DMS79 (cell line): ENCODE measurements at places on chromosomes 3 and 15.
A peak's percentile ranks its signal among the peaks of the same experiment; 100 is the strongest.

- no peak for DNase-seq
These were observed 40.5 kb downstream of the SH3BP5 start for GRCh38 chr3:15291589-15292541.

- DNase-seq: no peak
These were observed 36.7 kb upstream of the SLC7A14 start for GRCh38 chr3:170622369-170623159.

DNA sequence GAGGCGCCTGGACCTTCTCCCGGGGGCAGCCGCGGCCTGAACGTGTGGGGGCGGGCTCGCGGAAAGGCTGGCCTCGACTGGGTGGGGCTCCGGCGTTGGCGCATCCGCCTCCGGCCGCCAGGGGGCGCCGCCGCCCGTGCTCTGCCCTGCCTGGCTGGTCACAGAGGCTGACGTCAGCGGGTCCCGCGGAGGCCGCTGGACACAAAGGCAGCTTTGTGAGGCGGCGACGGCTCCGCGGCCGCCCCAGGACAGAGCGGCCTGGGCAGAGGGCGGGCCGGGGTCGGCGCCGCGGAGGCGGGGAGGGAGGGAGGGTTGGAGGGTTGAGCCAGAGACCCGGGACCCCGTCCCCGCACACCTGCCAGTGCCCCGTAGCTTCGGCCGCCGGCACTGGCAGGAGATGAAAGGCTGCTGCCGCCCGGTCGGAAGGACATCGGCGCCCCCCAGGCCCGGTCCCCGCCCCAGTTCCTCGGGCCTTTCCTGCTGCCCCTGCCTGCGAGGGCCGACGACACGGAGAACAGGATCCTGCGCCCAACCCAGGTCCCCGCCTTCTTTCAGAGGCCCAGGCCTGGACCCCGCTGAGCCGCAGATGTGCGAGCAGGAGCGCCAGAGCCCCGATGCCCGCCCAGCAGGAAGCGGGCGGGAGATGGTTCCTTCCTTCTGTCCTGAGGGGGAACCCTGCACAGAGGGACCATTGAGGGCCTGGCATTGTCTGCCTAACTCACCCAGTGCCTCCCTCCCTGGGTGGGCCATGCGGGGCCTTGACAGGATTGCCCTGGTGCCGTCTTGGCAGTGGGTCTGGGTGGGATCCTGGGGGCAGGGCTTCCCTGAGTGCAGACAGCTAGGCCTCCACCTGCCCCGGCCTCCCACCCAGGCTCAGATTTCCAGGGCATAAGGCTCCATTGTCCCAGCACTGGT, 8.7 kb upstream of the SEMA3B start:
- peak; percentile 43 for DNase-seq

DNA sequence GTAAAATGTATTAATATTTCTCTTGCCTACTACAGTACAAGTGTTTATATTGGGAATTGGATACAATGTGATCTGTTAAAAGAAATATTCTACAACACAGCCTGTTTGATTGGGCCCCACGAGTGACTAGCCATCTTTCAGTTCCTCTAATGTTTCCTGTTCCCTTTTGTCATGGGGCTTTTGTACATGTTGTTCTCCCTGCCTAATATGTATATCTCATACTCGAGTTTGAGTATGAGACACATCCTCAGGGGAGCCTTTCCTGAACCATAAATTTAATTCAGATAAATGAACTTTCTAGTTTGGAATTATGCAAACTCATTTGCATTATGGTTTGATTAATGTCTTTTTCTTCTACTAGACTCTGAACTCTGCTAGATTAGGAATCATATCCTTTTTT, 65.5 kb downstream of the MEF2A start:
- no peak for DNase-seq

DNA sequence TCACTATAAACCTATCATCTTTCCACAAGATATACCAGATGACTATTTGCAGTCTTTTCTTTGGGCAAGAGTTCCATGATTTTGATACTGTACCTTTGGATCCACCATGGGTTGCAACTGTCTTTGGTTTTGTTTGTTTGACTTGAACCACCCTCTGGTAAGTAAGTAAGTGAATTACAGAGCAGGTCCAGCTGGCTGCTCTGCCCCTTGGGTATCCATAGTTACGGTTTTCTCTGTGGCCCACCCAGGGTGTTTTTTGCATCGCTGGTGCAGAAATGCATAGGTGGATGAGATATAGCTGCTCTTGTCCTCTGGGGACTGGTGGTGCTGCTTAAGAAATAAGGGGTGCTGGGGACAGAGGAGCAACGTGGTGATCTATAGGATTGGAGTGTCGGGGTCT, 33.8 kb downstream of the CHDH start:
- DNase-seq: no peak

- no peak for DNase-seq
These were observed 4.5 kb downstream of the CHST13 start for GRCh38 chr3:126528419-126528799.

DNA sequence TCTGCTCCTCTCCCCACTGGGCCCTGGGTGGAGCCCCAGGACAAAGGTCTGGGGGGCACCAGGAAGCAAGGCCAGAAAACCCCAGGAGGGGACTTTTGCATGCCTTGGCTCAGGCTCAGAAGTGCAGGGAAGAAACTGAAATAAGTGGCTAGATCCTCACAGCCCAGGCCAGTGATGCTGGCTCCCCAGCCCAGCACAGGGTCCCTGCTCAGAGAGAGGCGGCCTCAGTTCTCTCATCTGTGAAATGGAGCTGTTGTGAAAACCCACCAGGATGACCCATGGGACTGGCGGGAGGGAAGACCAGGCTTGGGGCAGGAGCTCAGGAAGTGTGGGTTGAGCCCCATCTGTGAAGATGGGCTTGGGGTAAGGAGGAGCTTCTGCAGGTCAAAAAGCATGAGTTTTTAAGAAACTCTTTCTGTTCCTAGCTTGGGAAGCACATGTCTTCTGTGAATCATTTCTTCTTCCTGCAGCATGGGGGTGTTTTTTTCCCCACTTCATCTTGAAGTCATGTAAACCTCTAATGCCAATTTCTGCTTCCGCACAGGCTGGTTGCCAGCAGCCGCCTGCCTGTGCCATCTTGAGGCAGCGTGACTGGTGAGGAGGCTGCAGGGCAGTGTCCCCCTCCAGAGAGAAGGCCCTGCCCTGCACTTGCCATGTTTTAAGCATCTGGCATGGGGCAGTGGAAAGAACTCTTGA, 118.6 kb downstream of the SMAD6 start:
- no peak for DNase-seq

DNA sequence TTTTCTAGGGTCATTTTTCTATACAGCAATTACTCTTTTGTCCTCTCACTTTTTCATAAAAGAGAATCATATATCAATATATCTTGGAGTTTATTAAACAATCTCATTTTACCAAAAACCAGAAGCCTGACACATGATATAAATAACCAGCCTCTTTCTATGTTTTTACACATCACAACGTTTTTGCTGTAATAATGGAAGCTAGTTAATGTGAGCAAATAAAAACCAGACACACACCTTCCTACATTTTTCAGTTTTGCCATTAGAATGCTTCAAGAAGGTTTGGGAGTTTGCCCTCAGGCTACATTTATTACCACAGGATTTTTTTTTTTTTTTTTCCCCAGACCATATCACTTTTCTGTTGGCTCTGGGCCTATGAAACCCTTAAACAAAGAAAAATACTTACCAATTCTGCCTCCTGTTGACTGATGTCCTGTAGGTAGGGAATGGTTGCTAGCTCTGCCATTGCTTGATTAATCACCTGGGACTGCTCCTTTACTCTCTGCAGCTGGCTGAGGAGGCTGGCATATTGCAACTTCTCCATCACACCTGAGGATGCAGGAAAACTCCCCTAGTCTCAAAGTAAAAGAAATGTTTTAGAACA, 165.5 kb downstream of the ECT2 start:
- DNase-seq: peak; percentile 67

- no peak for DNase-seq
These were observed 364.7 kb upstream of the TGFBR2 start for GRCh38 chr3:30241721-30242120.

- DNase-seq: no peak
These were observed 139.7 kb downstream of the RTP4 start for GRCh38 chr3:187507905-187508304.

GRCh38 chr3:190883973-190884832, 21.7 kb upstream of the GMNC start:
- no peak for DNase-seq

DNA sequence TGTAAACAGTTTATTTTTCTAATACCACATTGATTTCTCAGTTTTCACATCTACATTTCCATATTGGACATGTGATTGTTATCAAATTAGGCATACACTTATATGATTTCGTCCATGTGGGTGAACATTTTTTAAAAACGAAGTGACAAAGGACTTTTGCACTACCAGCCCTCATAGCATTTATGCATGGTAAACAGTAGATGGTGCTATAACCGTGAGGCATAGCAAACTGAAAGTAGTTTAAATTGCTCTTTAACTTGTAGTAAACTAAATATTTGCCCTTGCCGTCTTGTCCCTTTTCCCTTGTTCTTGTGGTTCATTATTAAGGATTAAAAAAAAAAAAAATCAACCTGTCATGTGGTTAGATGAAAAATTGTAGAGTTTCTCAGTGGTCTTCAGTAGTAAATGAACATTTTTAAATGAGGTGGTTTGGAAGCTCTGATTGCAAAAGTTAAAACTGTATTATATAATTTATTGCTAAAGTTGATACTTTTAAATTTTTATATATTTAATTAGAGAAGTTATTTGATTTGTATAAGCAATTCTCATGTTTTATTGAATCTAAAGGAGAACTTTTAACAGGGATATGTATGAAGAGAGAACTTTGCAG, 24.0 kb downstream of the STX19 start:
- peak; percentile 13 for DNase-seq

DNA sequence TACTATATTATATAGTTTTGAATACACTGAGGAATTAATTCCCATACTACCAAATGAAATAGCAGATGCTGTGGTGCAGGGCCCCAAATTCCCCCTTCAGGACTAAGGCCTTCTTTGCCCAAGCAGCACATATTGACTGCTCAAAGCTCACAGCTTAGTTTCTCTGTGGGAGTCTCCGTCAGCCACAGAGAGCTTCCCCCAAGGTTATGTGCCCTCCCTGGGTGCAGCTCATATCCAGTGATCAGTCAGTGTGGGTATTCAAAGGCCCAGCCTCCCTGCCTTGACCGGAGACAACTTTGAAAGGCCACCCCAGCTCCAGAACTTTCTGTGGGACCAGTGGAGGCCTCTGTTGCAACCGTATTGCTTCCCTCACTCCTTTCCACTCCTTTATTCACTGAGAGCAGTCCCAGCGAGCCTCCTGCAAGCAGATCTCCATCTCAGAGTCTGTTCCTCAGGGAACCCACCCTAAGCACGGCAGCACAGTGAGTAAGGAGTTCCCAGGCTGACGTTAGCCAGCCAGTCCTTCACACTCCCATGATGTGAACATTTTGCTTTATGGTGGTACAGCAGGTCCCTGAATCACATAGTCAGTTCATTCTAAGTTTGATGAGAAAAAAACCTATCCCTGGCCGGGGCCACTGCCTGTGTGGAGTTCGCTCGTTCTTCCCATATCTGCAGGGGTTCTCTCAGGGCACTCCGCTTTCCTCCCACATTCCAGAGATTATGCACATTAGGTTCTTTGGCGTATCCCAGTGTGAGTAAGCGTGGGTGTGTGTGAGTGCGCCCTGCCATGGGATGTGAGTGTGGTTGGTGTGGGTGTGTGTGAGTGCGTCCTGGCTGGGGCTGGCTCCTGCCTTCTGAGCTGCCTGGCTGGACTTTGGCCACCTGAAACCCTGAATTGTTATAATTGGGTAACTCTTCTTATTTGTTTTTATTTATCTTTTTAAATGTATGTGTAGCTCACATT, 64.4 kb upstream of the PPARG start:
- DNase-seq: no peak

GRCh38 chr3:42572278-42572677, 9.5 kb downstream of the SEC22C start:
- DNase-seq: no peak

DNA sequence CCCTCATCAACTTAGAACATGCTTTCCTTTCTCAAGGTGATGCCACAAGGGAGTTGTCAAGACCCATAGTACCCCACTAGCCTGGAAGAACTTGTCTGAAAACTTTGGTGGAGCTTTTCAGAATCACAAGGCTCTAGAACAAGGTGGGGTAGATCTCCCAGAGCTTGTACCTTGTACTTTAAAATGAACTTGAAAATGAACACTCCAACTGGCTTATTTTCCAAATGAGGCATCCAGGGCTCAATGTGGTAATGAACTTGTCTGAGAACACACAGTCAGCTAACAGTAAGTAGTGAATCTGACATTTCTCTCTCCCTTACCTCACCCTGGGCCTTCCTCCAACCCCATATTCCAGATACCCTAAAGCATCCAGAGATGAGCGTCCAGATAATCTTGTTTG, 81.8 kb upstream of the THBS1 start:
- DNase-seq: no peak

DNA sequence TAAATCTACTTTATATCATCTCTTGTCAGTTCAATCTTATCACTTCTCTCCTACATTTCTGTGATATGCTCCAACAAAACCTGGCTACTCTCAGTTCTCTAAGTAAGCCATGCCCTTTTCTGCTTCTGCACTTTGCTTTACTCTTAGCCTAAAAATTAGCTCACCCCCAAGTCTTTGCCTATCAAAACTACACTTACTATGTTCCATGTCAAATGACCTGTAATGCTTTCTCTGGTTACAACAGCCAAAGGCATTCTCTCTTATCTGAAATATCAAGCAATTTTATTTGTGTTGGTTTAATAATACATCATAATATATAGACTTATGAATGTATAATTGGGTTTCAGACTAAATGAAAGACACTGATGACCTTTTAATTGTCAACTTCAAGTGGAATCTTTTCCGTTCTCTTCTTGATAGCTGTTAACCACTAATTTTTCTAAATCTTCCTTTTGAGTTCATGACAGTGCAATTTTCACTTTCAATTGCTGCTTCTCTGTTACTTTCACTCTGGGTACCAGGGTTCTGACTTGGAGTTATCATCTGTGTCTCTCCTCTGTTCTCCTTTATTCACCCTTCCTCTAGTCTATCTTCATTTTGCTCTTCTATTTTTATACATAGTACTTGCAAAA, 619.0 kb upstream of the GOLIM4 start:
- no peak for DNase-seq

GRCh38 chr3:123377243-123377740, 71.6 kb downstream of the ADCY5 start:
- no peak for DNase-seq

DNA sequence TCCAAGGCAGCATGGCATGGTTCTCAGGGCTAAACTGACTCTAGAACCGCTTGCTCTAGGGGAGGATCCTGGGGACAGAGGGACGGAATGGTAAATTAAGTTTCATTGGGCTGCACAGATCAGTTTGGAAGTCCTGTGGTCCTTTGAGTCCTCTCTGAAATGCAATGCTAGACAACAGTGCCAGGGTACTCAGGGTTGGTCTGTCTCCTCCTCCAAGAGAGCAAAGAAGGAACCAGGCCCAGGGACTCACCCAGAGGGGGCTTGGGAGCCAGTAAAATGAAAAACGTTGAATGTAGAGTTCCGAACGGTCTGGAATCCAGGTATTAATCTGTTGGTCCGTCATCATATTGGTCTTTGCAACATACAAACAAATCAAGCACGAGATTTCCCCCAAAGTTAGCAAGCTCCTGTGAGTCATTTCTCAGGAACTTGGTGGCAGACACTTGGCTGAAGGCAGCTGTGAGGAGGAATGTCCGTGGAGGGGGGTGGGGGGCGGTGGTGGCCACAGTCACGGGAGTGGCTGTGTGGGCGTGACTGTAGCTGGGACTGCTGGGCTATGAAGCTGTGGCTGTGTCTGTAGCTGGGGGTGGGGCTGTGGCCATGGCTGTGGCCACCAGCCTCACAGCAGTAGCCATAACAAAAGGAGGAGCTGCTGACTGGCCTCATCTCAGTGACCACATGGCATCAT, 361.0 kb downstream of the SHQ1 start:
- no peak for DNase-seq
